ENCODE measurements at places on chromosomes 4 and X. TPM values are rescaled to one million over a fixed set of nuclear protein-coding genes. Genes with fewer than 3 reads are reported as not detected.

HERC6 gene
- 11.3 TPM for total RNA-seq

FAM156A gene
- 33.3 TPM for total RNA-seq

ADRA2C gene
- total RNA-seq, result 2.3 TPM

FOXR2 gene
- total RNA-seq, result not detected

STAP1 gene
- 0.30 TPM for total RNA-seq

GALNTL6 gene
- 25.4 TPM for total RNA-seq

HCFC1 gene
- 13.1 TPM for total RNA-seq

IBSP gene
- 1.2 TPM for total RNA-seq

HSFX3 gene
- total RNA-seq, result not detected

C1QTNF7 gene
- 2.1 TPM for total RNA-seq

WNK3 gene
- 29.5 TPM for total RNA-seq

HMX1 gene
- 2.9 TPM for total RNA-seq

ARX gene
- not detected for total RNA-seq

CYSLTR1 gene
- total RNA-seq, result 9.2 TPM

SPARCL1 gene
- 1,361 TPM for total RNA-seq

MAGEA2 gene
- not detected for total RNA-seq

VGLL1 gene
- not detected for total RNA-seq

CCDC158 gene
- total RNA-seq, result 2.9 TPM

RNF175 gene
- total RNA-seq, result 7.8 TPM

SLBP gene
- total RNA-seq, result 54.1 TPM

DMP1 gene
- 0.39 TPM for total RNA-seq

PLAC8 gene
- 14.7 TPM for total RNA-seq

MAGEC3 gene
- total RNA-seq, result 0.20 TPM

IQCM gene
- total RNA-seq, result not detected

SYTL4 gene
- 33.7 TPM for total RNA-seq

FGFBP2 gene
- total RNA-seq, result 0.94 TPM

MAGEB4 gene
- total RNA-seq, result not detected

SATL1 gene
- total RNA-seq, result 1.2 TPM

AP1AR gene
- total RNA-seq, result 49.5 TPM

ANK2 gene
- 241 TPM for total RNA-seq

AMBN gene
- total RNA-seq, result not detected

NEK1 gene
- total RNA-seq, result 42.6 TPM

GPM6B gene
- 317 TPM for total RNA-seq

GASK1B gene
- 87.0 TPM for total RNA-seq

UBE2A gene
- total RNA-seq, result 46.6 TPM

MAGEB1 gene
- not detected for total RNA-seq

RAB39B gene
- total RNA-seq, result 21.7 TPM

ANXA10 gene
- total RNA-seq, result not detected

ADGRG2 gene
- 4.5 TPM for total RNA-seq

TBX22 gene
- 0.30 TPM for total RNA-seq

TRIM61 gene
- total RNA-seq, result 3.6 TPM

TSPAN7 gene
- total RNA-seq, result 185 TPM

DIPK2B gene
- total RNA-seq, result 5.6 TPM

RRH gene
- total RNA-seq, result 0.79 TPM

PAGE2B gene
- 0.33 TPM for total RNA-seq

FMR1NB gene
- total RNA-seq, result not detected

CFAP47 gene
- total RNA-seq, result 16.8 TPM

ARHGAP10 gene
- total RNA-seq, result 27.8 TPM

TRMT44 gene
- total RNA-seq, result 23.1 TPM

DCAF4L1 gene
- 0.20 TPM for total RNA-seq

CHIC1 gene
- 11.9 TPM for total RNA-seq

TCEAL7 gene
- total RNA-seq, result 45.2 TPM

MBTPS2 gene
- 32.1 TPM for total RNA-seq

GPC4 gene
- 7.8 TPM for total RNA-seq

MAGEE2 gene
- 1.8 TPM for total RNA-seq

SPON2 gene
- 29.5 TPM for total RNA-seq
